Vagina (tissue), 2 donors: ENCODE measurements at places on chromosomes 5 and 9.
A peak's percentile ranks its signal among the peaks of the same experiment; 100 is the strongest.

- H3K27ac ChIP-seq, result no peak overlapping the region
- no peaks in the 10 kb centered on the region for H3K4me1 ChIP-seq
- H3K36me3 ChIP-seq, result no peaks in the 10 kb centered on the region
- H3K4me3 ChIP-seq, result no peak overlapping the region
- no peak for DNase-seq
Measured at GRCh38 chr5:114380721-114381120, 18.9 kb downstream of the KCNN2 start.

DNA sequence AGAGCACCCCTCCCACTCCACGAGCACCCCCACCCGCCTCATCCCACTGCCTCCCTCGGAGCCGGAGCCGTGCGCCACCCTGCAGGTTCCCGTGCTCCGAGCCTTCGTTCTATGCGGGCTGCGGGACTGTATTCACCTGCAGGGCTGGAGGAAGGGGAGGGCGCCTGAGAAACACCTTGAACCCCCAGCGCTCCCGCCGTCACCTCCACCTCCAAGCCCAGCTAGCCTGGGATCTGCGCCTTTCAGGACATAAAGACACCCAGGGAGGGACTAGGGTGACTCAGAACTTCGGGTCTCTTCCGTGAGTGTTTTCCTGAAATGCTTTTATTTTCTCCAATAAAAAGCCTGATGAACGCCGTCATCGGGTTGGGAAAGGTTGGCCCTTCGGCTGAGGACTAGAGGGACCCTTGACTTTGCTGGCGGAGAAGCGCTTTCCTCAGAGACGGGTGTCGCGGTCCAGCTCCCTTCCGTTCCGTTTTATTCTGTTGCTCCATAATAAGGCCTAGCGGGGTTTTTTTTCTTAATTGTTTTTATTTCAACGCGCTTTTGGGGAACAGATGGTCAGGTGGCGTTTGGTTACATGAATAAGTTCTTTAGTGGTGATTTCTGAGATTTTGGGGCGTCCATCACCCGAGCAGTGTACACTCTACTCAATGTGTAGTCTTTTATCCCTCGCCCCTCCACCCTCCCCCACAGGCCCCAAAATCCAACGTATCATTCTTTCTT lies 4.6 kb downstream of the TLX3 start:
- no peak overlapping the region for H3K27ac ChIP-seq
- H3K36me3 ChIP-seq, result no peaks in the 10 kb centered on the region

DNA sequence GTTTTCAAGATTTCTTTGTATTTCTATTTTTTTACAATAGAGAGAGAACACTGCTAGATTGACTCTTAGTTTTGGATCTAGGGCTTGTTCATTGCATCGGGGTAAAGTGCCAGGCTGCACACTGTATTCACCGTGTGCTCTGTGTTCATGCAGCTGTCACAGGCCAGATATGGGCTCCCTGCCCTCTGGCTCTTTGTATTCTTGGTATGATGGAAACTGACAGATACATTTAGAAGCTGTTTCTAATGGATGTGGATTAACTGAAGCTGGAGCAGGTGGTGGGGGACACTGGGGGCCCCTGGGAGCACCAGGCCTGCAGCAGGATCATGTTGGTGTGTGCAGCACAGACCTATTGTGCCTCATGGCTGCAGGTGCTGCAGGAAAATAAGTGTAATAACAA lies 28.0 kb downstream of the SLC36A1 start:
- DNase-seq, result no peak
- no peak overlapping the region for H3K27ac ChIP-seq
- no peaks in the 10 kb centered on the region for H3K36me3 ChIP-seq
- H3K27me3 ChIP-seq, result no peaks in the 10 kb centered on the region
- H3K4me1 ChIP-seq, result no peaks in the 10 kb centered on the region

DNA sequence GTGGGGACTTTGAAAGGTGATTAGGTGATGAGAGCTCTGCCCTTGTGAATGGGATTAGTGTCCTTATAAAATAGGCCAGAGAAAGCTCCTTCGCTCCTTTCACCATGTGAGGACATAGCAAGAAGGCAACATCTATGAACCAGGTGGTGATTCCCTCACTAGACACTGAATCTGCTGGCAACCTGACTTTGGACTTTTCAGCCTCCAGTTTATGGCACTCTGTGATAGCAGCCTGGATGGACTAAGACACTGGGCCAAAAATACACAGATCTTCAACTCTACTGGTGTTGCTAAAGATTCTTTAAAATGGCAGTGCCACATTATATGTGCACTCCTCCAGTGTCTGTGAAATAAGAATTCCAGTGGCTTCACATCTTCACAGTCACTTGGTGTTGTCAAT lies 41.2 kb upstream of the COL15A1 start:
- DNase-seq, result peak; percentile 44
- H3K36me3 ChIP-seq, result no peaks in the 10 kb centered on the region
- peaks cover 22% of the 10 kb centered on the region for H3K4me1 ChIP-seq
- no peak overlapping the region for H3K27ac ChIP-seq
- no peak overlapping the region for H3K4me3 ChIP-seq
- H3K27me3 ChIP-seq, result no peaks in the 10 kb centered on the region

DNA sequence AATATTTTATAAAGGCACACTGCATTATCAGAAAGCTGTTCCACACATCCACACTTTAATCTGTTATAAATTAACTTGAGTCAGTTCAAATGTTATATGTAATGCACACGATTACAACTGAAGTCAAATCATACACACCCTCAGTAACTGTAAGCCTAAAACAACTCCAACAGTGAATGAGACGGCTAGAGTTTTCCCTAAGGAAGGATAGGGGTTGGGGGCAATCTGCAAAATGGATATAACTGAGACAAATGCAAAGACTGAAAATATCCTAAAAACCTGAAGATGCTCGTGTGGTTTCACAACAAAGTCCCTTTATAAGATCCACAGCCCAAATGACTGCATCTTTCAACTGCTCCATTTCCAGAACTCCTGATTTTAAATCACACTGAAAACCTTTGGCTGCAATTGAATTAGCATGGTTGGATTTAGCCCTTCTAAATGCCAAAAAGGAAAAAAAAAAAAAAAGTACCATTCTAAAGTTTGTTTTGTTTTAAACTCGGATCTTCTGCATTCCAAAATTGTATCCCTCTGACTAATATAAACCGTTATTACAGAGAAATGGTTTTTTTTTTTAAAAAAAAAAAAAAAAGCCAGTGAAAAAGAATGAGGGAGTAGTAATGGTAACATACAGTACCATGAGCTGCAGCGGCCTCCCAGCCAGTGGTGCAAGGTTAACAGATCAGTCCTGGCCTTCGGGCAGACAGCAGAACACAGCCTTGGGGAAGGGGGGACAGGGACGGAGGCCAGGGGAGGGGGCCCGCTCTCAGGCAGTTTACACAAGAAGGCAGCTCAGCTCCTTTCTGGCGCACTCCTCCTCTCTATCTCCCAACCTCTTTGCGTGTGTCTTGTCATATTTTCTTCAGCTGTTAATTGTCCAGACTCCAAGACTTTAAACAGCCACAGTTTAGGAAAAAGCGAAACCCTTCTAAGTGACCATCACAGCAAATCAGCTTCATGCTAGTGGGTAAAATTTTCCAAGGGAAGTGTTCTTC lies 166.1 kb downstream of the BNC2 start:
- H3K36me3 ChIP-seq, result no peaks in the 10 kb centered on the region
- DNase-seq, result peak; percentile 93
- peaks cover 13% of the 10 kb centered on the region for H3K4me1 ChIP-seq

DNA sequence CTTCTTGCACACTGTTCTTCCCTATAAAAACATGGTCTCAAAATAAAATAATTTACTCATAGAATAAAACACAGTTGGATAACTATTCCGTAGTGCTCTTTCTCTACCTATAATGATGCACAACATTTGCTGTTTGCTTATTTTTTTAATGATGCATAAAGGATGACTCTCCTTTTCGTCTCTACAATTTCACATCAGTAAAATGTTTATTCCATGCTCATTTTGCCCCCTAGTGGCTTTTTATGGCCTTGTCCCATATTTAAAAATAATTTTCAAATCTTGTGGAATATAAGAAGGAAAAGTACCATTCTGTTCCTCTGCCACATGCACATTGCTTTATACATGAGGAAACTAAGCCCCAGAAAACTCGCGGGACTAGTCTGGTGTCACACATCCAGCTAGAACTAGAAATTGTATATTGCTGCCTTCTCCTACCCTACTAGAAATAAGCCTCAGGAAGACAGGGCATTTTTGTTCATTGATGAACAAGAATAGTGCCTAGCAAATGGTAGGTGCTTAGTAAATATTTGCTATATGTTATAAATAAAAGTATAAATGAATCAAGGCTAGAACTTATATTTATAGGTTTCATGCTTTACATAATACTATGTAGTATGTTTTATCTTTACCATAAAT lies 12.7 kb downstream of the KCTD16 start:
- no peak overlapping the region for H3K4me3 ChIP-seq
- H3K27ac ChIP-seq, result no peak overlapping the region
- peaks cover 9% of the 10 kb centered on the region for H3K4me1 ChIP-seq
- H3K27me3 ChIP-seq, result no peaks in the 10 kb centered on the region
- DNase-seq, result no peak
